ENCODE measurements at places on chromosomes 1 and 21. TPM values are rescaled to one million over a fixed set of nuclear protein-coding genes. Genes with fewer than 3 reads are reported as not detected.

The E2F2 gene
- total RNA-seq = 2.5 TPM

The SUSD4 gene
- 1.1 TPM for total RNA-seq

The RHCE gene
- 0.09 TPM for total RNA-seq

The LYST gene
- total RNA-seq = 3.6 TPM

The AMY1C gene
- not detected for total RNA-seq

Measured in A549 treated with GW870086 at 1 μM for 4 hours (cell line).